ENCODE measurements at places on chromosomes 5 and 9.

DNA sequence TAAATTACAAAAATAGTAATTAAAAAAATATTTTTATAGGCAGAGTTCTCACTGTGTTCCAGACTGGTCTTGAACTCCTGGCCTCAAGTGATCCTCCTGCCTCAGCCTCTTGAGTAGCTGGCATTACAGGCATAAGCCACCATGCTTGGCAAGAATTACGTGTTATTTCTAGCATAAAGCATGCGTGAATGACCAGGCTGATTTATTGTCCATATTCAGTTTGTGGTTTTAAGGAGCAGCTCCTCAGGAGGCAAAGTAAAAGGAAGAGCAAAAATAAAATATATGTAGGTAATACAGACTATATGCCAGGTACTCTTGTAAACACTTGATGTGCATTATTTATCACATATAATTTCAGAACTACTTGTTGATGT lies 7.1 kb upstream of the CD180 start:
- DNase-seq = no peak
- H3K4me3 ChIP-seq = no peak overlapping the region
- H3K27me3 ChIP-seq = no peaks in the 10 kb centered on the region
- no peaks in the 10 kb centered on the region for H3K36me3 ChIP-seq
- H3K27ac ChIP-seq = no peak overlapping the region

DNA sequence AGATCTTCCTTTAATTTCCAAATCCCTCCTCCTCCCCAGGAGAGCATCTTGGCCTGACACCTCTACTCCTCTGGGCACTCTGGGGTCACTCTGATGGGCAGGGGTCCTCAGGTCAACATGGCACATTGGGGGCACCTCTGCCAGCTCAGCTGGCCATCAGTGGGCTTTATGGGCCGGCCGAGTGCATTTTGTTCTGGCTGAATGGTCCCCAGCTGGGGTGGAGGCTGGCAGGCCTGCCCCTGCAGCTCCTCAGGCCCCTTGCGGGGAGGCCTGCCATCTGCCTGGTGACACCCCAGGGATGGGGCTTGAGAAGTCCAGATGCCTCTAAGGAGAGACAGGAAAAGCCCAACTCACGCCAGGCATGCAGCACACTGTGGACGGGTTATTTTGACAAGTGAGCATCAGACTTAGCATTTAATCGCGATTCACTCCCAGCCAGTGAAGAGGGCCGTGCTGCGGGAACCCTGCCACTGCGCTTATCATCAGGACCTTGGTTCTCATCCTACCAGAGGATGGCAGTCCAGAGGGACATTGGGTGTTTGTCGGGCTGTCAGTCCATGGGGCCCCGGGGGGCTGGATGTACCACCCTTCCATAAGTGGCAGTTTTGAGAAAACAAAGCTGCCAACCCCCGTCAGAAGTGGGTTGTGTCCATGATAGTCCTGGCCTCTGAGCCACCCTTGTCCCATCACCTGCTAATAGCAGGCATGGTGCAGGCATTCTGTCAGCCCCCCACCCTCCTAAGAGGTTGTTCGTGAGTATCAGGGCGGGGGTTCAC lies 21.7 kb downstream of the PHF2 start:
- no peak overlapping the region for H3K4me3 ChIP-seq
- no peaks in the 10 kb centered on the region for H3K27me3 ChIP-seq
- H3K36me3 ChIP-seq = no peaks in the 10 kb centered on the region
- no peak overlapping the region for H3K27ac ChIP-seq
- DNase-seq = peak; percentile 21

DNA sequence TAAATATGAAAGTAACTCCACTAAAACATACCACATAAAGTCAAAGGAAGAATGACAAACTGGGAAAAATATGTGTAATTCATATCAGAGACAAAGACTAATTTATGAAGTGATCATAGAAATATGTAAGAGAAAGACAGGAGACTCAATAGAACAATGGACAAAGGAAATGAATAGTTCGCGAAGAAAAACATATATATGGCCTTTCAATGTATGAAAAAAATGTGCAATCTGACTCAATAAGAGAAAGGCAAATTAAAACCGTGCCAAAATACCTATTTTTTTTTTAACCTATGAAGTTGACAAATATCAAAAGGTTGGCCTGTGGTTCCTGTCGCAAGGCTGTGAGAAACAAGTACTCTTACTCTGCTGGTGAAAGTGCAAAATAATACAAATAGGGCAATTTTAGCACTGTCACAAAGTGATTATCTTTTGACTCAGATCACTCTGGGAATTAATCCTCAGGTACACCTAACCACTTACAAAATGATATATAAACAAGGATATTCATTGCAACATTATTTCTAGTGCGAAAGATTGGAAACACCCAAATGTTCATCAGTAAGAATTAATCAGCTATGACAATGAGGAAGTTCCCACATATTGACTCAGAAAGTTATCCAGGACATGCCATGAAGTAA lies 3.7 kb downstream of the C9 start:
- no peaks in the 10 kb centered on the region for H3K4me1 ChIP-seq
- no peak overlapping the region for H3K27ac ChIP-seq
- H3K27me3 ChIP-seq = no peaks in the 10 kb centered on the region

- no peak for DNase-seq
- no peaks in the 10 kb centered on the region for H3K36me3 ChIP-seq
- peaks cover 31% of the 10 kb centered on the region for H3K27me3 ChIP-seq
- peaks cover 8% of the 10 kb centered on the region for H3K4me1 ChIP-seq
- H3K4me3 ChIP-seq = no peak overlapping the region
Observed at GRCh38 chr5:15282611-15283010, 217.4 kb upstream of the FBXL7 start.

- H3K36me3 ChIP-seq = peaks cover 10% of the 10 kb centered on the region
- no peak for DNase-seq
- H3K4me3 ChIP-seq = no peak overlapping the region
- H3K4me1 ChIP-seq = peaks cover 3% of the 10 kb centered on the region
Observed at GRCh38 chr9:109437286-109437685, 60.8 kb downstream of the PTPN3 start.

DNA sequence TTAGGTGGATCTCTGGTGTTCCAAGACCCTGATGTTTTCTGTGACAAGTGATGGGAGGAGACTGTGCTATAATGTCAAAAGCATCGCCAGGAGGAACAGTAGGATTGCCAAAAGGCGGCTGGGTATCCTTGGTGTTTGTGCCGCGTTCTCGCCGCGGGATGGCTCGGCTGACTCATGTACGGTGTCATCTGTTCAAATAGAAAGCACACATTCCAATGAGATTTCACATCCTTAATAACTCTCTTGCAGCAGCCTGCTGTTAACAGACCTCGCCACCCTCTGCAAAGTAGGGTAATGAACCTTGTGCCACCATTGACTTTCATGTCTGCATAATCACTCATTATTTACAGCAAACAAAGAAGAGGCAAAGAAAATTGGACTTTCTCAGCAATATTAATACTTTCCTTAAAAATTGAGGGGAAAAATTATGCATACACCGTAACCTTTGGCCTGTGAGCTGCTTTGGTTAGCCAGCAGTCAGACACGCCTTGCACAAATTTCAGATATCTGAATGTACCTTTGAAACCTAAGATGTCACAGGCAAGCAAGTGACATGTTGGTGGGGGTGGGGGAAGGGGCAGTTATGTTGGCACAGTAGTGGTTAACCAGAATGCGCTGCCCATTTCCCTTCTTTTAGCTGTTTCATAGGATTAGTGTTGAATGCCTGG lies 289.4 kb downstream of the EFNA5 start:
- H3K36me3 ChIP-seq = peaks cover 14% of the 10 kb centered on the region
- H3K27ac ChIP-seq = no peak overlapping the region
- H3K4me3 ChIP-seq = no peak overlapping the region
- H3K4me1 ChIP-seq = peaks cover 7% of the 10 kb centered on the region

- H3K27ac ChIP-seq = no peak overlapping the region
- no peak overlapping the region for H3K4me3 ChIP-seq
- no peaks in the 10 kb centered on the region for H3K27me3 ChIP-seq
- DNase-seq = no peak
- peaks cover 36% of the 10 kb centered on the region for H3K4me1 ChIP-seq
Observed at GRCh38 chr5:107631805-107632362, 38.9 kb downstream of the EFNA5 start.

DNA sequence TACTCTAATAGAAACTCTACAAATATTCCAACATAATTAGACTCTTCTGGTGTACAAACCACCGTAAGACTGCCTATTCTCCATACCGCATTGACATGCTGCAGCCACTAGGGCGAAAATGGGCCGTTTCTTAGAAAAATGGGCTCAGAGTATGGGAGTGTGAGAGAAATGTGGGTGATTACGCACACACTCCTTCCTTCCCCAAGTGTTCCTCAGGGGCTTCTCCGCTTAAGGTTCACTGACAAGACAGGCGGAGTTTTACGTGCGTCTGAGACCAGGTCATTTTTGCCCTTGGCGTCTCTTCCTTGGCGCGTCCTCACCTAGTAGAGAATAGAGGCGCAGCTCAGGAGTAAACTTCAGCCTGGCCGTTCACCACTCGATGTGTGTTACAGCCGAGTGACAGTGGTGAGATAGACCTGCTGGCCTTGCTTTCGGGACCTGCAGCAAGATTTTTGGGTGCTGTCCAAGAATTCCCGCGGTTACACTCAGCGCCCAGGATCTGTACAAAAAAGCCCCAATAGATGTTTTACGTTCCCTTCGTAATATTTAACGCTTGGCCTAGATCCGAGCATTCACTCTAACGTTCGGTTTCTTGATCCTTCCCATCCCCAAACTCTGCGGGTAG lies 1.8 kb upstream of the NTRK2 start:
- H3K27ac ChIP-seq = peak overlapping the region; percentile 39
- peaks cover 26% of the 10 kb centered on the region for H3K27me3 ChIP-seq
- peaks cover 24% of the 10 kb centered on the region for H3K4me1 ChIP-seq

GRCh38 chr9:100637787-100638186 lies 59.9 kb downstream of the CAVIN4 start:
- no peak for DNase-seq
- no peak overlapping the region for H3K27ac ChIP-seq
- H3K27me3 ChIP-seq = peaks cover 13% of the 10 kb centered on the region
- no peak overlapping the region for H3K4me3 ChIP-seq
- H3K36me3 ChIP-seq = peaks cover 2% of the 10 kb centered on the region

- peaks cover 3% of the 10 kb centered on the region for H3K36me3 ChIP-seq
- H3K27ac ChIP-seq = no peak overlapping the region
- DNase-seq = peak; percentile 19
- H3K4me3 ChIP-seq = peak overlapping the region; percentile 52
Observed at GRCh38 chr9:137458194-137459151, 661 bp downstream of the NSMF start.

DNA sequence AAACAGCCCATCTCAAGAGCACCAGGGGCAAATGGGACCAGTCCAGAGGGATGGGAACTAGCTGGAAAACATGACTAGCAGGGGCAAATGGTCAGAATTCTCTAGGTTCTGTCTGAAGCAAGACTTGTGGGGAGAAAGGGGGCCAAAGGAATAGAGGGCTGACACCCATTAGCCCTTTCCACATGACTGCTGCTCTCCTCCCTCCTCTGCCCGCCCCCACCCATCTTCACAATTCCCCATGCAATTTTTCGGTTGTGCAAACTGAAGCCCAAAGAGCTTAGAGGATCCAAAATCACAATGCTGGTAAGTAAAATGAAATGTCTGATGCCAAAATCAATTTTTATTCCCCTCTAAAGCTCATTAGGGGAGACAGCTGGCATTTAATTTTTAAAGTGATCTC lies 207.1 kb downstream of the DCP2 start:
- H3K4me1 ChIP-seq = peaks cover 28% of the 10 kb centered on the region
- H3K4me3 ChIP-seq = no peak overlapping the region
- H3K36me3 ChIP-seq = no peaks in the 10 kb centered on the region
- H3K27me3 ChIP-seq = no peaks in the 10 kb centered on the region
- no peak for DNase-seq

GRCh38 chr9:116075191-116075590 lies 78.4 kb upstream of the PAPPA start:
- no peaks in the 10 kb centered on the region for H3K4me1 ChIP-seq
- peaks cover 5% of the 10 kb centered on the region for H3K27me3 ChIP-seq
- no peak for DNase-seq
- H3K4me3 ChIP-seq = no peak overlapping the region

DNA sequence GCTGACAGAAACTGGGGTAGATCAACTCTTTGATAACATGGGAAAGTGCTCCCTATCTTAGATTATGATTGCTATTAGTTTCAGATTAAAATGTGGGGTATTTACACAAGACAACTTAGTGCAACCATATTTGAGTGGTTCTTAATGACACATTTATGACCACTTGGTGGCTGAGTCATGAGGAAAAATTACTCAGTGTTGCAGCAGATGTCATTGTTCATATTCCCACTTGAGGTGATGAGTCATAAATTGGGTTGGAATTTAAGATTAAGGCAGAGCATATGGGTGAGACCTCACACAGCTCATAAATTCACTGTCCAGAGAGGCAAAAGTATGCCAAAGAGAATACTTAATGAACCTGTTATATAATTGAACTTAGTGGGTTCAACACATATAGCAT lies 408.3 kb downstream of the DMRT2 start:
- no peaks in the 10 kb centered on the region for H3K4me1 ChIP-seq
- H3K27me3 ChIP-seq = peaks cover 13% of the 10 kb centered on the region
- no peaks in the 10 kb centered on the region for H3K36me3 ChIP-seq
- no peak overlapping the region for H3K4me3 ChIP-seq

DNA sequence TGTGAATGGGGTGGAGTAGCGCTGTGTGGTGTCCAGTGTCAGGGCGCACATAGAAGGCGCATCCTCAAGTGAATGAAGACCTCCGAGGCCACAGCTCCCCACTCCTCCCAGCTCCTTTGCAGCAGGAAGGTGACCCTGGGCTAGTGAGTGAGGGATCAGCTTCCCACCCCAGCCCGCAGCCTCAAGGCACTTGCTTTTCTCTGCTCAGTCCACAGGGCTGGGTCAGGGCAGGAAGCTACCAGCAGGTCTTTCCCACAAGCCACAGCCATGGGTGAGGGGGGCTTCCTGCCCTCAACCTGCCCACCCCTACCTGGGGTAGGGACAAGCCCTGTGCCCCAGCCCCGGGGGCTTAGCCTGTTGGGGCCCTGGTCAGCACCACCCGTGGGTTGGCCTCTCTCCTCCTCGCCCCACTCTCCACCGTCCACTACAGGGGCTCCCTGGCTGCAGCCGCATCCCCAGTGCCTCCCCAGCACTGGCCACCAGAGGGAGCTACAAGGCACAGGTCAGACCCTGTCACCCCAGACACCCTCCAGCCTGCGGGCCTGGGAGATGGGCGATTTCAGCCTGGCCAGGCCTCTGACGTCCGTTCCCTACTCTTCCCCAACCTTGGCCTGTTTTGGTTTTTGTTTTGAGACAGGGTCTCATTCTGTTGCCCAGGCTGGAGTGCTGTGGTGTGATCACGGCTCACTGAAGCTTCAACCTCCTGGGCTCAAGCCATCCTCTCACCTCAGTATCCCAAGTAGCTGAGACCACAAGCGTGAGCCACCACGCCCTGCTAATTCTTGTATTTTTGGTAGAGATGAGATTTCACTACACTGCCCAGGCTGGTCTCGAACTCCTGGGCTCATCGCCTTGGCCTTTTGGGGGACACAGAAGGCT lies 1.3 kb upstream of the ABCA2 start:
- H3K4me3 ChIP-seq = peak overlapping the region; percentile 68
- H3K27ac ChIP-seq = no peak overlapping the region
- H3K36me3 ChIP-seq = no peaks in the 10 kb centered on the region
- H3K27me3 ChIP-seq = no peaks in the 10 kb centered on the region
- DNase-seq = peak; percentile 45

- H3K4me1 ChIP-seq = peaks cover 41% of the 10 kb centered on the region
- H3K27ac ChIP-seq = no peak overlapping the region
Observed at GRCh38 chr5:56673171-56673570, 142.2 kb upstream of the MAP3K1 start.
